ENCODE measurements at places on chromosomes 2 and 18. TPM values are rescaled to one million over a fixed set of nuclear protein-coding genes. Genes with fewer than 3 reads are reported as not detected.

The PRKAG3 gene
- not detected for total RNA-seq

The CHRNG gene
- total RNA-seq: not detected

The VWC2L gene
- total RNA-seq: not detected

The LHCGR gene
- total RNA-seq: not detected

The SYT4 gene
- not detected for total RNA-seq

The ANKRD30B gene
- not detected for total RNA-seq

The L3MBTL4 gene
- total RNA-seq: not detected

The PRKCE gene
- total RNA-seq: 5.9 TPM

The EIPR1 gene
- 14.8 TPM for total RNA-seq

The ZSWIM2 gene
- total RNA-seq: not detected

The PCARE gene
- total RNA-seq: not detected

The IGFBP5 gene
- total RNA-seq: 5.1 TPM

The CNTNAP5 gene
- total RNA-seq: not detected

The GAL3ST2 gene
- total RNA-seq: not detected

The STPG4 gene
- 0.20 TPM for total RNA-seq

The GPD2 gene
- 10.9 TPM for total RNA-seq

The RBM44 gene
- 0.06 TPM for total RNA-seq

The POTEI gene
- total RNA-seq: not detected

The HNMT gene
- total RNA-seq: 50.9 TPM

The SERPINB12 gene
- total RNA-seq: not detected

The NEMP2 gene
- total RNA-seq: 1.8 TPM

The ASXL3 gene
- not detected for total RNA-seq

The ADRA2B gene
- 4.8 TPM for total RNA-seq

The NGEF gene
- not detected for total RNA-seq

The OTOF gene
- total RNA-seq: 0.54 TPM

The ABCB11 gene
- 0.37 TPM for total RNA-seq

The BUB1 gene
- 2.2 TPM for total RNA-seq

The ARHGAP28 gene
- 21.3 TPM for total RNA-seq

The AP1S3 gene
- 0.39 TPM for total RNA-seq

The CROCC2 gene
- total RNA-seq: 0.12 TPM

The CDH20 gene
- 0.29 TPM for total RNA-seq

The ACADL gene
- total RNA-seq: not detected

The CAB39 gene
- 31.2 TPM for total RNA-seq

The SNED1 gene
- 211 TPM for total RNA-seq

The SLC4A5 gene
- total RNA-seq: 1.7 TPM

The GALNT3 gene
- 0.69 TPM for total RNA-seq

The RNMT gene
- 15.6 TPM for total RNA-seq

The IL36RN gene
- total RNA-seq: not detected

The FHL2 gene
- total RNA-seq: 48.7 TPM

The LRP1B gene
- 0.49 TPM for total RNA-seq

The IL1RL2 gene
- total RNA-seq: 3.5 TPM

The DYNAP gene
- not detected for total RNA-seq

The FAM237A gene
- total RNA-seq: not detected

Measured in cardiac ventricle fibroblast (primary cell).